ENCODE measurements at places on chromosomes 6 and 20. TPM values are rescaled to one million over a fixed set of nuclear protein-coding genes. Genes with fewer than 3 reads are reported as not detected.

GRCh38 chr6:130306377-130306776 is 59.4 kb upstream of the TMEM200A start:
- no peaks in the 10 kb centered on the region for H3K27me3 ChIP-seq
- no peak overlapping the region for H3K4me3 ChIP-seq
- no peak for DNase-seq
- H3K4me1 ChIP-seq: no peaks in the 10 kb centered on the region
- no peaks in the 10 kb centered on the region for H3K36me3 ChIP-seq
- H3K27ac ChIP-seq: no peak overlapping the region

GRCh38 chr6:144077871-144078270 is 17.5 kb downstream of the SF3B5 start:
- no peak overlapping the region for H3K27ac ChIP-seq
- H3K36me3 ChIP-seq: no peaks in the 10 kb centered on the region
- H3K27me3 ChIP-seq: no peaks in the 10 kb centered on the region

GRCh38 chr6:21501815-21502214 is 91.7 kb upstream of the SOX4 start:
- DNase-seq: no peak
- H3K4me1 ChIP-seq: no peaks in the 10 kb centered on the region
- no peaks in the 10 kb centered on the region for H3K27me3 ChIP-seq
- H3K27ac ChIP-seq: no peak overlapping the region
- no peak overlapping the region for H3K4me3 ChIP-seq

GRCh38 chr6:147741389-147741788 is 232.9 kb downstream of the SAMD5 start:
- no peaks in the 10 kb centered on the region for H3K4me1 ChIP-seq
- H3K27ac ChIP-seq: no peak overlapping the region
- H3K4me3 ChIP-seq: no peak overlapping the region
- no peaks in the 10 kb centered on the region for H3K36me3 ChIP-seq
- no peak for DNase-seq
- no peaks in the 10 kb centered on the region for H3K27me3 ChIP-seq

- H3K4me3 ChIP-seq: no peak overlapping the region
- DNase-seq: no peak
- no peaks in the 10 kb centered on the region for H3K27me3 ChIP-seq
- H3K4me1 ChIP-seq: peaks cover 29% of the 10 kb centered on the region
- H3K27ac ChIP-seq: no peak overlapping the region
Measured at GRCh38 chr6:30821862-30822784, 62.2 kb upstream of the DDR1 start.

Gene ZNF311
- total RNA-seq: 0.20 TPM

Gene GRIK2
- 1.2 TPM for total RNA-seq

Gene BPIFB1
- not detected for total RNA-seq

Gene XKR7
- not detected for total RNA-seq

All from heart left ventricle (tissue), 16 donors.